ENCODE measurements at places on chromosomes 6 and 20. TPM values are rescaled to one million over a fixed set of nuclear protein-coding genes. Genes with fewer than 3 reads are reported as not detected.

- DNase-seq: peak; percentile 87
Observed at GRCh38 chr6:38973178-38974057, 75.2 kb upstream of the GLP1R start.

VEGFA gene
- total RNA-seq: 249 TPM

GRCh38 chr6:166862287-166862977 lies 93.9 kb downstream of the RNASET2 start:
- no peak for DNase-seq

OR2J3 gene
- not detected for total RNA-seq
